IMR-90 (cell line): ENCODE measurements at places on chromosomes 12 and 14. TPM values are rescaled to one million over a fixed set of nuclear protein-coding genes. Genes with fewer than 3 reads are reported as not detected.

DACT1 gene
- polyA plus RNA-seq: 5.8 and 6.5 TPM in 2 replicates

CCDC196 gene
- polyA plus RNA-seq: not detected in 2 replicates

TAS2R9 gene
- polyA plus RNA-seq: not detected in 2 replicates

GSG1 gene
- 1.8 and 2.1 TPM in 2 replicates for polyA plus RNA-seq

RHEBL1 gene
- 0.39 and 0.62 TPM in 2 replicates for polyA plus RNA-seq

MMP17 gene
- polyA plus RNA-seq: 11.8 and 15.9 TPM in 2 replicates

ADAMTS20 gene
- not detected in 2 replicates for polyA plus RNA-seq

TAS2R13 gene
- 0.03 TPM in 1 of 2 replicates, not detected in the other for polyA plus RNA-seq

SYNE3 gene
- polyA plus RNA-seq: 2.9 and 3.1 TPM in 2 replicates

ERGIC2 gene
- polyA plus RNA-seq: 32.7 and 41.0 TPM in 2 replicates

RAD51AP1 gene
- polyA plus RNA-seq: 9.8 and 10.2 TPM in 2 replicates

KRT74 gene
- not detected in 2 replicates for polyA plus RNA-seq

LRP1 gene
- 142 and 155 TPM in 2 replicates for polyA plus RNA-seq

LHX5 gene
- polyA plus RNA-seq: not detected in 2 replicates

SLC8A3 gene
- not detected in 2 replicates for polyA plus RNA-seq

C12orf42 gene
- not detected in 2 replicates for polyA plus RNA-seq

DHRS4L2 gene
- 17.3 and 19.6 TPM in 2 replicates for polyA plus RNA-seq

SBNO1 gene
- 4.1 and 5.3 TPM in 2 replicates for polyA plus RNA-seq

NGDN gene
- 43.6 and 48.1 TPM in 2 replicates for polyA plus RNA-seq

VASH1 gene
- polyA plus RNA-seq: 9.5 and 9.6 TPM in 2 replicates

ZFC3H1 gene
- 16.8 and 23.3 TPM in 2 replicates for polyA plus RNA-seq

TGFB3 gene
- 3.7 and 4.3 TPM in 2 replicates for polyA plus RNA-seq

TMEM253 gene
- 0.07 TPM in 1 of 2 replicates, not detected in the other for polyA plus RNA-seq

LRRK2 gene
- polyA plus RNA-seq: 0.17 and 0.36 TPM in 2 replicates

SIX1 gene
- polyA plus RNA-seq: 15.0 and 15.1 TPM in 2 replicates

ABHD4 gene
- polyA plus RNA-seq: 21.8 and 22.0 TPM in 2 replicates

NFATC4 gene
- 35.8 and 38.4 TPM in 2 replicates for polyA plus RNA-seq

GPR84 gene
- not detected in 2 replicates for polyA plus RNA-seq

ERBB3 gene
- polyA plus RNA-seq: 1.4 and 1.5 TPM in 2 replicates

SLC38A4 gene
- 2.3 and 2.7 TPM in 2 replicates for polyA plus RNA-seq

SSPN gene
- polyA plus RNA-seq: 3.5 and 4.1 TPM in 2 replicates

KRT7 gene
- polyA plus RNA-seq: 1.4 and 1.7 TPM in 2 replicates

SLC41A2 gene
- polyA plus RNA-seq: 1.2 and 1.5 TPM in 2 replicates

NXPH4 gene
- 3.3 and 3.8 TPM in 2 replicates for polyA plus RNA-seq

KCNC2 gene
- not detected in 2 replicates for polyA plus RNA-seq

PAX9 gene
- polyA plus RNA-seq: not detected in 2 replicates

ISM2 gene
- 0.12 and 0.19 TPM in 2 replicates for polyA plus RNA-seq

TAS2R8 gene
- not detected in 2 replicates for polyA plus RNA-seq

PLEKHG3 gene
- 8.4 and 10.6 TPM in 2 replicates for polyA plus RNA-seq

PTPRO gene
- 0.03 TPM in 1 of 2 replicates, not detected in the other for polyA plus RNA-seq

KRT85 gene
- polyA plus RNA-seq: not detected in 2 replicates

BDKRB2 gene
- polyA plus RNA-seq: 52.1 and 60.9 TPM in 2 replicates

FGF23 gene
- polyA plus RNA-seq: not detected in 2 replicates

CLEC14A gene
- 5.7 and 6.2 TPM in 2 replicates for polyA plus RNA-seq

IFI27L2 gene
- 187 and 261 TPM in 2 replicates for polyA plus RNA-seq

ANO2 gene
- 0.22 TPM in 1 of 2 replicates, not detected in the other for polyA plus RNA-seq

CELA1 gene
- polyA plus RNA-seq: not detected in 2 replicates

MYH7 gene
- not detected in 2 replicates for polyA plus RNA-seq

CCDC38 gene
- not detected in 2 replicates for polyA plus RNA-seq

UBE3B gene
- 24.3 and 24.9 TPM in 2 replicates for polyA plus RNA-seq

TC2N gene
- 0.03 and 0.04 TPM in 2 replicates for polyA plus RNA-seq

HNF1A gene
- polyA plus RNA-seq: 0.06 TPM in 1 of 2 replicates, not detected in the other

GNPNAT1 gene
- 22.6 and 30.5 TPM in 2 replicates for polyA plus RNA-seq

NUDT14 gene
- 9.3 and 11.8 TPM in 2 replicates for polyA plus RNA-seq

NID2 gene
- 278 and 303 TPM in 2 replicates for polyA plus RNA-seq

AMDHD1 gene
- polyA plus RNA-seq: not detected in 2 replicates

NGB gene
- polyA plus RNA-seq: not detected in 2 replicates

FGD6 gene
- 2.0 and 2.6 TPM in 2 replicates for polyA plus RNA-seq
